ENCODE measurements at places on chromosomes 12 and 14.

DNA sequence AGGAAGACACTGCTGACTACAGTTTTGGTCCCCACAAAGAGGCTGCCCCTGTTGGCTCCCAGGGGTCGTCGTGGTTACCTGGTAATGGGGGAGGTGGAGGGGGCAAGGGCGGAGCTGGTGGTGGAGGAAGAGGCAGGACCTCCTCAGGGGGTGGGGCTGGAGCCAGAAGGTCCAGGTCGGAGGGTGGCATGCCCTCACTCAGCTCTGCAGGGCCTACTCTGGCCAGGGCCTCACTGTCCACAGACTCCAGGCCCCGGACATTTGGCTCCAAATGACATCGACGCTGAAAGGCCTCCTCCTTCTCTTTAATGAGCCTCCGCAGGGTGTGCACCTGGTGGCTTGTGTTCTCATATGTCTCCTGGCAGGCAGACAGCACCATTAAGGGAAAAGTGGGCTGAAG is 28.5 kb downstream of the PRPF40B start:
- no peak for DNase-seq

GRCh38 chr14:37116933-37117849 is 55.2 kb downstream of the SLC25A21 start:
- DNase-seq, result peak; percentile 0

- DNase-seq, result no peak
These were observed 24.7 kb downstream of the APAF1 start for GRCh38 chr12:98669751-98670150.

DNA sequence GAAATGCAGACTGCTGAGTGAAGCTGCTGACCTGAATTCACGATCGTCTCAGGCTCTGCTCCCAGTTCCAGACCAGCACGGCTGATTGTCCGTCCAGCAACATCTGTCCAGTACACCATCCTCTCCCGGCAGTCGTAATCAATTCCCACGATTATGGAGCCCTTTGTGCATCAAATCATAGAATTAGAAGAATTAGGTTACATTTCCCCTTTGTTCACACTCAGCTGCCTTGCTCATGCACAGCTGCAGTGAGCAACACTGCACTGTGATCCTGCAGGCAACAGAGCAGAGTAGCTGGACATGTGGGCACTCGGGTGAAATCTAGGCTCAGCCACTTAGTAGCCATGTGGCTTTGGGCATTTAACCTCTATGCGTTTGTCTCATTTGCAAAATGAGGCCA is 22.2 kb downstream of the RTRAF start:
- no peak for DNase-seq

DNA sequence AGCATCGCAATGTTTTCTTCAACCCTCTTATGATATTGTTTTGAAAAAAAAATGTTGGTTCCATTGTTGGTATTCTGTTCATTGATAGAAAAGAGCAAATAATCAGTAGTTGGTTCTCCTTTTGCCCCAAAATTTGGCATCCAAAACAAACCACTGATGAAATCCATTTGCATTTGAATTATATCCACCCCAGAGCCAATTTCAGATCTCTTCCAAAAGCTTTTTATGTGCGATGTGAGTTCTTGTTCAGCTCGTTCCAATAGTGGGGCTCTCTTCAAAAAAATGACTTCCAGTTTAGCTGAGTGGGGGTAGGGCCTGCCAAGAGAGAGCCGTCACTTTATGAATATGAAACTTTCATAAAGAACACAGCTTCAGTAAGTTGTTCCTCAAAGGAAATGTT is 130.7 kb downstream of the DIO2 start:
- DNase-seq, result no peak

DNA sequence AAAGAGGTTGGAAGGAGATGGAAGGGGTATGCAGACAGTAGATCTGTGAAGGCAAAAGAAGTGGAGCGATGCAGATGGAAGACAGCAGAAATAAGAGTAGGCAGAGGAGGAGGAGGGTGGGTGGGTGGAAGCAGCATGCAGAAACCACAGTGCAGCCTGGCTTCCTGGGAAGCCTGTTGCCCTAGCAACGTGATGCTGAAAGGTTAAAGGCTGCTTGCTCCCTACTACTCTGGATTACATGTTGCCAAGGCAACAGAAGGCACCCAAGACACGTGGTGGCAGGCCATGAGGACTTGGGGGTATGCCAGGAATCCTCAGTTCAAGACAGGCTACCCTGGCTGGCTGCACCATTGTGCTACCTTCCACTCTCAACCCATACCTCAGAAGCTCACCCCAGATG is 129.6 kb downstream of the GRIN2B start:
- no peak for DNase-seq

- no peak for DNase-seq
These were observed 138.8 kb upstream of the HMGA2 start for GRCh38 chr12:65685514-65685913.

DNA sequence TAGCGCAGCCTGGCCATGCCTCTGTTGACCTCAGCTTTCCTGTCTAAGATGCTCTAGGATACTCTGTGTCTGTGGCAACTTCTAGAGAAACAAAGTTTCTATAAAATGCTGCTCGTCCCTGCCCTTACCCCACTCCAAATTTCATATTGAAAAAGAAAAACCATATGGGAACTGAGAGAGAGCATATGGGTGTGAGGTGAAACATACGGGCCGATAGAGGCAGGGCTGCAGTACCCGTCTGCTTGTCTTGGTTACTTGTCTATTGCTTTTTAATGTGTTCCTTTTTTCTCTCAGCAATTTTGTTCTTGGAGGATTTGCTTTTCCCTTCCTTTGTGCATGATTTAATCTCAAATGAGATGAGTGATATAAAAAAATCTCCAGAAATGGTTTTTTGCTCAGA is 113.0 kb downstream of the SRGAP1 start:
- no peak for DNase-seq

GRCh38 chr14:69539631-69540410 is 34.9 kb downstream of the CCDC177 start:
- DNase-seq, result no peak

- DNase-seq, result no peak
These were observed 869 bp downstream of the APOLD1 start for GRCh38 chr12:12786351-12786705.

GRCh38 chr12:12804432-12804886 is 8.7 kb upstream of the DDX47 start:
- DNase-seq, result no peak

DNA sequence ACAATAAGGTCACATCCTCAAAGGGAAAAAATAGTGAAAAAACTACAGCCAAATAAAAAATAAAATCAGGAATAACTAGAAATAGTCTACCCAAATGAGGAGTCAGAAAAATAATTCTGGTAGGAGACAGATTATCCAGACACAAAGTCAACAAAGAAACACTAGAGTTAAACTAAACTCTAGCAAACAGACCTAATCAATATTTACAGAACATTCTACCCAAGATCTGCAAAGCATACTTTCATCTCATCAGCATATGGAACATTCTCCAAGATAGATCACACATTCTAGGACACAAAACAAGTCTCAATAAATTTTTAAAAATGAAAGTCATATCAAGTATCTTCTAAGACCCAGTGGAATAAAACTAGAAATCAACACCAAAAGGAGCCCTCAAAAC is 20.4 kb upstream of the TSPAN8 start:
- no peak for DNase-seq

DNA sequence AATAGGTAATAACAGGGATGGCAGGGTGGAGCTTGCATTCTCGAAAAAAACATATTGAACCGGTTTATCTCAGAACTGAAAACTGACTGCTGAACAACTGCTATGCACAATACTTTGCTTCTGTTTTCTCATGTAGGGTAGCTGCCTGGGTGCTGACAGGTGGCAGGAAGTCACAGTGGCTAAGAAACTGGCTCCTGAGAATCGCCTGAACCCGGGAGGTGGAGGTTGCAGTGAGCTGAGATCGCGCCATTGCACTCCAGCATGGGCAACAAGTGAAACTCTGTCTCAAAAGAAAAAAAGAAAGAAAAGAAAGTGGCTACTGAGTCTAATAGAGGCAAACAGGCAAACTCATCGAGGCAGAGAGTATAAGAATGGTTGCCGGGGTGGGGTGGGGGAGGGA is 113.1 kb downstream of the CCDC60 start:
- DNase-seq, result no peak

DNA sequence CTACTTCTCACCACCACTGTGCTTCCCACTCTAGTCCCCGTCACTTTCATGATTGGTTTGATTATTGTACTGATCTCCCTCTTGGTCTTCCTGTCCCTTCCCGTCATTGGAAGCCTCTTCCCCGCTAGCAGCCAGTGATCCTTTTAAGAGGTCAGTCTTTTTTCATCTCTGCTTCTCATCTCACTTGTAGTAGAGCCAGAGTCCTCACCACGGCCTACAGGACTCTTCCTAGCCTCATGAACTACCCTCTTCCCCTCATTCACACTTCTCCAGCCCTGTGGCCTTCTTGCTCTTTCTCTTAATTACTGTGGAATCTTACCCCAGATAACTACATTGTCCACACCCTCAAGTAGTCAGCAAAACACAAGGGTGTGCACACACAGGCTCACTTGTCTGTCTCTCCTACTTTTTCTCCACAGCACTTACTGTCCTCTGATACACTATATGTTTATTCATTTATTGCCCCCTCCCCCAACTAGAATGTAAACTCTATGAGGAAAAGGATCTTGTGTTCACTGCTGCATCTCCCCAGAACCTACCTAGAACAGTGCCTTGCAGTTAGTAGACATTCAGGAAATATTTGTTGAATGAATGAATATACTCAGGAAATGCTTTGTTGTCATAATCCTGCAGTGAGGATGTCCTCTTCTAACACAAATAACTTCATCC is 66.3 kb downstream of the CKB start:
- no peak for DNase-seq

DNA sequence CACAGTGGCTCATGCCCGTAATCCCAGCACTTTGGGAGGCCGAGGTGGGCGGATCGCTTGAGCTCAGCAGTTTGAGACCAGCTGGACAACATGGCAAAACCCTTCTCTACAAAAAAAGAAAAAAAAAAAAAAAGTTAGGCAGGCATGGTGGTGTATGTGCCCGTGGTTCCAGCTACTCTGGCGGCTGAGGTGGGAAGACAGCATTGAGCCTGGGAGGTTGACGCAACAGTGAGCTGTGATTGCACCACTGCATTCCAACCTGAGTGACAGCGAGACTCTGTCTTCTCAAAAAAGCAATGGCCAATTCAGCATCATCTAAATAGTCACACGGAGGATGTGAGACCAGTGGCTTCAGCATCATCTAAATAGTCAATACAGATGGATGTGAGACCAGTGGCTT is 10.4 kb upstream of the SAMD4A start:
- DNase-seq, result no peak

- no peak for DNase-seq
These were observed 42.1 kb upstream of the GPR132 start for GRCh38 chr14:105107351-105107750.

DNA sequence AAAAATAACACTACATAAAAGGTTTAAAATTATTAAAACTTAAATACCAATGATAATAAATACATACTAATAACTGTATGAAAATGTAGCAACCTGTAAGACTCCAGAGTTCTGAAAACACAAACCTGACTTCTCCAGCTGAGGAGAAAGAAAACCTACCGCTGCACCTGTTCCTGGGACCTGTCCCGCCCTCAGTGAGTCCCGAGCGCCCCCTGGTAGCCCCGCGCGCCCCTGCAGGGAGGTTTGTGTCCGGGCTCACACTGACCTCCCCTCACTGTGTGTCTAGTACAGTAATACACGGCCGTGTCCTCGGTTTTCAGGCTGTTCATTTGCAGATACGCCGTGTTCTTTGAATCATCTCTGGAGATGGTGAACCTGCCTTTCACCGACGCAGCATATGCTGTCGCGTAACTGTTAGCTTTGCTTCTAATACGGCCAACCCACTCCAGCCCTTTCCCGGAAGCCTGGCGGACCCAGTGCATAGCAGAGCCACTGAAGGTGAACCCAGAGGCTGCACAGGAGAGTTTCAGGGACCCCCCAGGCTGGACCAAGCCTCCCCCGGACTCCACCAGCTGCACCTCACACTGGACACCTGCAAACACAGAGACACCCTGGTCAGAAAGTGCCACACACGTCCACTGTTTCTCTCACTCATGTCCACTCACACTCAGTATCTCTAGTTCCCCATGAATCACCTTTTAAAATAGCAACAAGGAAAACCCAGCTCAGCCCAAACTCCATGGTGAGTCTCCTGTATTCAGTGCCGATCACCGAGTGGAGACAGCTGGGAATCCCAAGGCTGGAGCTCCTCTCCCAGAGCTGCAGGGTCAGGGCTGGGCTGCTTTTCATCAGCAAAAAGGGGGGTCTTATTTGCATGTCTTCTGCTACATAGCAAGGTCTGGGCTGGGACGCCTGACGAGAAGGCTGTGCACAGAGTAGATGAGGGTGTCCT is 1276.3 kb downstream of the TMEM121 start:
- DNase-seq, result no peak

DNA sequence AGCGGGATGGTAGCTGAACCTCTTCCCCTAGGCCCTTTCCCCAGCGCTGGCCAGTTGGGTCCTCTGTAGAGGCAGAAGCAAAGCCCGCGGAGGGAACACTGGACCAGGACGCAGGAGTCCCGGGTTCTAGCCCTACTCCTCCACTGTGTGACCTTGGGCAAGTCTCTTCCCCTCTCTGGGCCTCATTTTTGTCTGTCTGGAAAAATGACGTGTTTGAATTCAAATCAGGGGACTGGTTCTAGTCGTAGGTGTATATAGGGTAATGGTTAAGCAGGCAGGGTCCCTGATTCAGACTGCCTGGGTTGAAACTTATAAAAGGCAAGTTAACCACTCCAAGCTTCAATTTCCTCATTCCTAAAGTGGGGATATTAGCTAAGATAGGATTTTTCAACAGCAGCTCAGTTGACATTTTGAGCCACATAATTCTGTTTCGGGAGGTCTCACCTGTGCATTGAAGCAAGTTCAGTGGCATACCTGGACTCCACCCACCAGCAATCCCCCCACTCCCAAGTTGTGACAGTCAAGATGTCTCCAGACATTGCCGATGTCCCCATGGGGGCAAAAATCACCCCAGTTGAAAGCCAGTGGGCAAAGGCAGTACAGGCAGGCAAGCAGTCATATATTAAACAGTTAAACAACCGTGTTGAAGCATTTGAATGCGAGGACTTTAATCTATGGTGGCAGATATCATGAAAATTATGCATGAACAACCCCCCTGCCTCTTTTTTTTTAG is 899 bp downstream of the TPCN1 start:
- DNase-seq, result no peak

GRCh38 chr12:18285161-18285560 is 23.8 kb downstream of the PIK3C2G start:
- DNase-seq, result no peak

GRCh38 chr12:5447320-5447719 is 15.4 kb downstream of the NTF3 start:
- no peak for DNase-seq

GRCh38 chr12:10235761-10236631 is 23.3 kb downstream of the GABARAPL1 start:
- DNase-seq, result no peak

DNA sequence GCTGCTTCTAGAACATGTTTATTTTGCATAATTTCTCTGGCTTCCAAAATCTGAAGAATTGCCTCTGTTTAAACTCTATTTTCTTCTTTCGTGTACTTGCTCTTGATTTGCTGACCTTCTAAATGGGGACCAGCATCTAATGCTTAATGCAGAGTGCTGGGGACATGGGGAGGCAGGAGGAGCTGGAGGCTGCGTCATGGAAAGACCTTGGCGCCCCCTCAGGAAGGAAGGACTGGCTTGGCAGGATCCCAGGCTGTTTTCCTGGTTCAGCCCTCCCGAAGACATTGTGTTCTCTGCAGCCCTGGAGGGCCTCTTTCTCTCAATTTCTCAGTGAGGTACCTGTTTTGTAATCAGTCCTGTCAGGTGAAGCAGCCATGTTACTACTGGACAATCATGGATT is 5.5 kb downstream of the PRKCH start:
- DNase-seq, result no peak

GRCh38 chr12:93536766-93537488 is 35.5 kb upstream of the SOCS2 start:
- no peak for DNase-seq

All from NCI-H2081 treated with DMSO at 0.1 percent for 48 hours (cell line).